Naive thymus-derived CD4-positive, alpha-beta T cell (primary cell): ENCODE measurements at places on chromosomes 3 and 15.

DNA sequence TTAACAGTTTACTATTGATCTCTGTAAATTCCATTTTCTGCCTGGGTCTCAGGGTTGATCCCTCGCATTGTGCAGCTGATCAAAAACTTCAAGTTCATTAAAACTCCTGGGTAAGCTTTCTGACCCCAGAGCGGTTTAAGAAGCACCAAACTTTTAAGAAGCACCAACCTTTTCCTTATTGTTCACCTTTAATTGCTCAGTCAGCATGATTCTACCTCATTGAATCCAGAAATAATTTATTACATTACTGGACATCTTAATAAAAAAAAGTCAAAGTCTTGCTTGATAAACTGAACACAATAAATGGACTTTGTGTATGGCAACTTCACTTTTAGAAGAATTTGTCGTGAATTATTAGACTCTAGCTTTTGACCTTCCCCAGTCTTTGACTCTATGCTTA lies 46.9 kb downstream of the HDGFL3 start:
- H3K36me3 ChIP-seq = no peaks in the 10 kb centered on the region
- DNase-seq = no peak
- H3K4me1 ChIP-seq = no peaks in the 10 kb centered on the region
- H3K27me3 ChIP-seq = no peaks in the 10 kb centered on the region
- no peak overlapping the region for H3K4me3 ChIP-seq
- no peak overlapping the region for H3K27ac ChIP-seq

GRCh38 chr3:172332256-172333041 lies 115.8 kb downstream of the GHSR start:
- no peaks in the 10 kb centered on the region for H3K27me3 ChIP-seq
- no peaks in the 10 kb centered on the region for H3K4me1 ChIP-seq
- no peak overlapping the region for H3K27ac ChIP-seq
- no peaks in the 10 kb centered on the region for H3K36me3 ChIP-seq
- H3K4me3 ChIP-seq = no peak overlapping the region

DNA sequence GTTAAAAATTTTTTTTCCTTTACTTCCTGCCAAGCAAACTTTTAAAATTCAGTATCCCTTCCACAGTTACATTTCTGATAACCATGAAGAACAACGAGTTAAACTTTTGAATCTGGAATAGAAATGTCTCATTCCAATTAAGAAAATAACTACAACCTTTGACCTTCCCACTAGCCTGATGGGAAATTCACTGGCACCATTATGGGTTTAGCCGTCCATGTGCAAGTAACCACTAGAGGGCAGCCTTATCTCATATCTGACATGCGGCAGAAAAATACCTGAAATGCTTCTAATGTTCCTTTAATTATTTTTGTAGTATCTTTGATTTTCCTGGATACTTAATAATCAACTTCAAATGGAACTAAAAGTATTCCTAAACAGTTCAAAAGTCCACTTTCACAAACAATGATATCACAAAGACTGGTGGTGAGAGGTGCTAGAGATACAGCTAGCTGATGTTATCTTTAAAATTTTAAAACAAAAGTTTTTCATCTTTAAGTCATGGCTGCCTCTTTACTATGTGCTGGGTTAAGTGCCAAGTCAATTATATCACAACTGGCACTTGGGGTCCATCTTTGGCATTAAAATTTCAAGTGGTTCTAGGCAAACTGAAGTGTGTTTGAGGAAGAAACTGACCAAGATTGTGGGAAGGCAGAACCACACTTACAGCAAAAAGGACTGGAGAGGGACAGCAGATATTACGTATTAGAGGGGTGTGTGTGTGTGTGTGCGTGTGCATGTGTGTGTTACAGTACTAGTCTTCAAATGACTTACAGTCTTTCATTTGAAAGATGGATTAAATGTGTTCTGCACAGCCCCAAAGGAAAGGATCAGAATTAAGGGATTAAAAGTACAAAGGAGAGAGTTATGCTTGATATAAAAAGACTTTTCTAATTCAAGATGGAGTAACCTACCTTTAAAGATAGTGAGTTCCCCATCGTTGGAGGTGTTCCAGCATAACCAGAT lies 107.1 kb upstream of the ICE2 start:
- H3K4me1 ChIP-seq = peaks cover 83% of the 10 kb centered on the region
- peak; percentile 80 for DNase-seq
- no peaks in the 10 kb centered on the region for H3K36me3 ChIP-seq
- H3K27ac ChIP-seq = peak overlapping the region; percentile 25
- no peaks in the 10 kb centered on the region for H3K27me3 ChIP-seq
- no peak overlapping the region for H3K4me3 ChIP-seq

DNA sequence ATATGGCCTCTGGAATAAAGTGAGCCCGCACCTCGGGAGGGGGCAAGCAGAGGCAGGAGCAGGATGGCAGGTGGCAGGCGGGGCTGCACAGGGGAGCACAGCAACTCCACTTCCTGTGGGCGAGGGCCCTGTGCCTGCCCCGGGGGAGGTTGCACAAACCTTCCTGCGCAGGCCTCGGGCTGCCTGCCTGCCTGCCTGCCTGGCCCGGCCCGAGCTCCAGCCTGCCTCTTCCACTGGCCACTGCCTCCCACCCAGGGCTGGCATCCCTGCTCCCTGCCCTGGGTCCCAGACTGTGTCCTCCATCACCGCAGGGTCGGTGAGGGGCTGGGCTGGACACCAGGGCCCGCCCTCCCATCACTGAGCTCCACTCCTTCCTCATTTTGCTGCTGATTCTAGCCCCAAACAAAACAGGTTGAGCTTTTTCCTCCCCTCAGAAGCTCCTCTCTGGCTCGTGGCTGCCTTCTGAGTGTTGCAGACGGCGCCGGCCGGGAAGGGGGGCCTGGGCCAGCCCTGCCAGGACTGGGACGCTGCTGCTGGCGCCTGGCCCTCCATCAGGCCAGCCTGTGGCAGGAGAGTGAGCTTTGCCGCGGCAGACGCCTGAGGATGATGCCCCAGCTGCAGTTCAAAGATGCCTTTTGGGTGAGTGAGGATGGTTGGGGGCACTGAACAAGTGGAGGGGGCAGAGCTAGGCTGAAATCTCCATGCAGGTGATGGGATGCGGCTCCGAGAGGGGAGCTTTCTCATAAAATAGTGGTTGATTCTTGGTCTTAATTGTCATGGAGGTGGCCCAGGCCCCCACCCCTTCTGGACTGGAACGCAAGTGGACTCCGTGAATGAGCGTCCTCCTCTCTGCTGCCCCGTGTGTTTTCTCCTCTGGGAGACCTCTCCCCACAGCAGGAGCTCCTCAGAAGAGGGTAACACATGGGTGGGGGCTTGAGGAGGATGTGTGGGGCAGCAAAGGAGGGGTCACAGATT lies at the start of gene PSTPIP1:
TSS of gene PSTPIP1 (plus strand) at position 156 of the 975 bp plus-strand sequence. CDS start at position 604, 448 bp downstream.
- peaks cover 58% of the 10 kb centered on the region for H3K4me1 ChIP-seq
- DNase-seq = peak; percentile 77
- H3K27me3 ChIP-seq = no peaks in the 10 kb centered on the region
- peak within 1 kb of the TSS; percentile 90 for H3K4me3 ChIP-seq
- H3K27ac ChIP-seq = peak within 1 kb of the TSS; percentile 80

DNA sequence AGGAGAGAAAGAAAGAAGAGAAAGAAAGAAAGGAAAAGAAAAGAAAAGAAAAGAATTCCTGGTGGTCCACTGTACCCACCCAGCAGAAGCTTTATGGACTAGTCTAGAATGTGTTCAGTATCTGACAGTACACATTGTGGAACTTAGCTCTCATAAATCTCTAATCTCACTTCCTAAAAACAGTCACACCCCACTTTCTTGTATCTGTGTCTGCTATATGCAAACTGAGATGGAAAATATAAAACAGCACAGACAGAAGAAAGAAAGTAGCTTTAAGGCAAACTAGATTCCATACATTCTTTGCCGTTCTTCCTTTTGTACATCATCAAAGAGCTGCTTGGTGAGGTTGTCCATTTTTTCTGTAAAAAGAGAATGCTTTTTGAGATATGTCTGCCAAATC lies 41.1 kb upstream of the GNB5 start:
- H3K36me3 ChIP-seq = no peaks in the 10 kb centered on the region
- peaks cover 29% of the 10 kb centered on the region for H3K4me1 ChIP-seq
- DNase-seq = no peak
- no peak overlapping the region for H3K4me3 ChIP-seq
- peak overlapping the region; percentile 40 for H3K27ac ChIP-seq

GRCh38 chr3:120567370-120568201 lies 28.6 kb upstream of the NDUFB4 start:
- H3K27ac ChIP-seq = no peak overlapping the region
- no peaks in the 10 kb centered on the region for H3K36me3 ChIP-seq
- H3K27me3 ChIP-seq = no peaks in the 10 kb centered on the region
- no peak for DNase-seq
- no peak overlapping the region for H3K4me3 ChIP-seq
- no peaks in the 10 kb centered on the region for H3K4me1 ChIP-seq

DNA sequence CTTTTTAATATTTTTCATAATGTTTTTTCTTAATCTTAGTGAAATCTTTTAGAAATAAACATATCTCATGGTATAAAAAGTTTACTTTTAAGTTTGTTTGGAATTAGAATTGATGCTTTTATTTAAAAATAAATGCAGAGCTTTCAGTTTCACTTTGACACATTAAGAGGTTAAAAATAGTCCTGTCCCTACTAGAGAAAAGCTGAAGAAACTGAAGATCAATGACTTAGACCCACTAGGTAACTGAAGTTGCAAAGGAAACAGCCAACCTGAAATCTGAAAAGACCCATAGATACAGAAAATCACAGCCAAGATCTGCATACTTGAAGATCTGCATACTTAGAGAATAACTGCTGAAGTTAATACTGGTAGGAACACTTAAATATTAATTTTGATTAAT lies 237.6 kb downstream of the RAP2B start:
- no peaks in the 10 kb centered on the region for H3K4me1 ChIP-seq
- H3K27ac ChIP-seq = no peak overlapping the region
- H3K36me3 ChIP-seq = no peaks in the 10 kb centered on the region
- no peaks in the 10 kb centered on the region for H3K27me3 ChIP-seq
- no peak overlapping the region for H3K4me3 ChIP-seq

- no peaks in the 10 kb centered on the region for H3K36me3 ChIP-seq
- no peak overlapping the region for H3K4me3 ChIP-seq
- H3K27me3 ChIP-seq = no peaks in the 10 kb centered on the region
- no peak for DNase-seq
These were observed 48.5 kb upstream of the RAB6B start for GRCh38 chr3:133944181-133944580.

DNA sequence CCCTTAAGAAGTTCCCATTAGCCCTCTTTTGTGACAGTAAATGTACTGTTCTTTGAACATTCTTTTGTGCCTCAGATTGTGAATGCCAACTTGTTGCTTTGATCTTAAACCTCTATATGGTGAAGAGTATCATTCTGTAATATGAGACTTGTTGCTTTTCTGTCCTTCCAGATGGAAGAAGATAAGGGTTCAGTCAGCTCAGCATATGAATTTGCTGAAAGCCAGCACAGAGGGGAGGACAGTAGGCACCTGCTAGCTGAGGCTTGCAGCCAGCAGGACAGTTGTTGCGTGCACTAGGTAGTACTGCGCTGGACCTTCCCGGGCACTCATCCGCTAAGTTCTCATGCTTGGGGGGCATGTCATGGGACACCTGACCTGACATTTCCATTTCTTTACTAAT lies 74.7 kb downstream of the DCUN1D1 start:
- no peaks in the 10 kb centered on the region for H3K4me1 ChIP-seq
- H3K36me3 ChIP-seq = peaks cover 5% of the 10 kb centered on the region
- H3K4me3 ChIP-seq = no peak overlapping the region
- no peak overlapping the region for H3K27ac ChIP-seq
- no peak for DNase-seq

GRCh38 chr15:59555696-59556095 lies 55.9 kb upstream of the GCNT3 start:
- no peak for DNase-seq
- no peaks in the 10 kb centered on the region for H3K27me3 ChIP-seq
- no peaks in the 10 kb centered on the region for H3K36me3 ChIP-seq
- H3K27ac ChIP-seq = no peak overlapping the region

DNA sequence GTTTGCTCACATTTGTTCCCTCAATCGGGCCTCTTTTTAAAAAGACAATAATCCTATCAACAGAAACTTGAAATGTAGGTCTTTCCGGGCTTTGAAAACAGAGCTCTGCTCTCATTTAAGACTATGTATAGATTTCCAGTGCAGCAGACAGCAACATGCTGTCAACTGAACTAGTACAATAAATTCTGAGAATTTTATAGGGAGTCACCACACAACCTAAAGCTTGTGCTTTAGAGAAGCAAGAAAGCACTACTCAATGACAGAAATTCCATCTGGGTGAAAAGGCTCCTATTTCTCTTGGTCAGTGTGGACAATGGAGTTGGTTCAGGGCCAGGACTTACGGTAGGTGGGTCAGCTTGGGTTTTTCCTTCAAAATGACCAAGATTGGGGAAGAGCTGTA lies 583.5 kb downstream of the ROBO1 start:
- no peaks in the 10 kb centered on the region for H3K36me3 ChIP-seq
- H3K4me3 ChIP-seq = no peak overlapping the region
- no peak for DNase-seq

GRCh38 chr3:115982629-115983028 lies 359.3 kb downstream of the GAP43 start:
- H3K4me1 ChIP-seq = no peaks in the 10 kb centered on the region
- no peak for DNase-seq
- no peaks in the 10 kb centered on the region for H3K27me3 ChIP-seq
- no peak overlapping the region for H3K27ac ChIP-seq

DNA sequence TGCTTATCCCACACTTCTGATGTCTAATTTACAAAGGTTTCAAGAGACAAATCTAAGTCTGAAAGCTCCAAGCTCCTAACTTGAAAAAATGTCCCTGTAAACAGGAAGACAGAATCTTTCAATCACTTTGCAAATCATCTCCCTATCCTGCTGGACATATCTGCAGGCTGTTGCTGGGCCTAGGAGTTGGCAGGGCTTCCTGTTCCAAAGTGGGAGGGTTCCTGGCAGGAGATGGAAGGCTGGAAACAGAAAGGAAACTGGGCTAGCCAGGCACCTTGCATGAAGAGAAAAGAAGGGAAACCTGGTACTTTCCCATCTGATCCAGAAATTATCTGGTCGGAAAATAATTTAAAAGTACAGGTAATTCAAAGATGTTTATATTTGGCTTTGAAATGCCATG lies 227.3 kb upstream of the IL12A start:
- no peaks in the 10 kb centered on the region for H3K27me3 ChIP-seq
- H3K27ac ChIP-seq = no peak overlapping the region
- no peaks in the 10 kb centered on the region for H3K4me1 ChIP-seq
- no peaks in the 10 kb centered on the region for H3K36me3 ChIP-seq
- H3K4me3 ChIP-seq = no peak overlapping the region
- no peak for DNase-seq

DNA sequence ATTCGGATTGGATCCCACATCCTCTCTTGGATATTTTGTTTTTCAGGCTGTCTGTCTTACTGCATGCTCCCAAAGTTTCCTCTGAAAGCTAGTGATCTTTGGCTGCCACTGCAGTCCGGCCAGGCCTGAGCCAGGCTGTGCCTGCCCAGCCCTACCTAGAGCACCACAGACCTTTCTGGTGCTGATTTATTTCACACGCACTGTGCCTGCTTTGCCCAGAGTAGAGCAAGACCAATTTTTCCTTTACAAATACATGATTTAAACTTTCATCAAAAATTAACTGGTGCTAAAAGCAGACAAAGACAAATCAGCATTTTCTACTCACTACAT lies 28.0 kb upstream of the NDUFB4 start:
- H3K27ac ChIP-seq = no peak overlapping the region
- no peaks in the 10 kb centered on the region for H3K4me1 ChIP-seq
- H3K4me3 ChIP-seq = no peak overlapping the region
- no peaks in the 10 kb centered on the region for H3K27me3 ChIP-seq
- no peaks in the 10 kb centered on the region for H3K36me3 ChIP-seq

GRCh38 chr3:41522612-41523011 lies 323.3 kb downstream of the CTNNB1 start:
- H3K4me3 ChIP-seq = no peak overlapping the region
- no peaks in the 10 kb centered on the region for H3K4me1 ChIP-seq
- H3K27ac ChIP-seq = no peak overlapping the region
- H3K27me3 ChIP-seq = no peaks in the 10 kb centered on the region
- no peak for DNase-seq

- DNase-seq = no peak
- peaks cover 8% of the 10 kb centered on the region for H3K4me1 ChIP-seq
- no peak overlapping the region for H3K27ac ChIP-seq
- no peaks in the 10 kb centered on the region for H3K36me3 ChIP-seq
These were observed 4.6 kb upstream of the PLXNA1 start for GRCh38 chr3:126978291-126978690.
